ENCODE measurements at places on chromosomes 5 and 9. TPM values are rescaled to one million over a fixed set of nuclear protein-coding genes. Genes with fewer than 3 reads are reported as not detected.

- no peak for DNase-seq
These were observed 18.4 kb upstream of the RARS1 start for GRCh38 chr5:168467755-168468330.

DNA sequence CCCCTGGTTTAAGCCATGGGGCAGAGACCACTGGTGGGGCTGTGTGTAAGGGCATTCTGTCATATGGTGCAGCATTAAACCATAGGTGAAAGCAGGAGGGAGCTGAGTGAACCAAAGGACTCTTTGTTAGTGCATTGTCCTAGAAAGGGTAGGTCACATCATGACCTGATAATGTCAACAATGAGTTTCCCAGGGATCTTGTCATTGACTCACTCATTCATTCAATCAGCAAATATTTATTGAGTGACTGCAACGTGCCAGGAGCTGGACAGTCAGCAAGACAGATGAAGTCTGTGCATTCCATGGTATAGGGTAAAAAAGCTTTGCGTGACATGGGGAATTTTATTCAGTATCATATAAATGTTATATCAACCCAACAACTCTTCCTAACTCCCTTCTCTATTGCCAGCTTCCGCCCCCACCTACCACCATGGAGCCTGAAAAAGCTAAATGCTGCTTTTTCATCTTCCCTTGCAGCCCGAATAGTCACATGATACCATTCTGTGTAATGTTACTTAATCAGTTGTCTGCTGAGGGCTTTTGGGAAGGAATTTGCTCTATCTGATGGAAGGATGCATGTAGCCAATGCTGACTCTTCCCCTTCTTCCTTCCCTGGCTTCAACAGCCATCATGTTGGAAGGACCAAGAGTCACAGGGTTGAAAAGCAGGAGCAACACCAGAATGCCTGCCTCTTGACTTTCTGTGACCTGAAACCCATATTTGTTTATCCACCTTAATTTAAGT lies 11.5 kb upstream of the OTULINL start:
- peak; percentile 73 for DNase-seq

DNA sequence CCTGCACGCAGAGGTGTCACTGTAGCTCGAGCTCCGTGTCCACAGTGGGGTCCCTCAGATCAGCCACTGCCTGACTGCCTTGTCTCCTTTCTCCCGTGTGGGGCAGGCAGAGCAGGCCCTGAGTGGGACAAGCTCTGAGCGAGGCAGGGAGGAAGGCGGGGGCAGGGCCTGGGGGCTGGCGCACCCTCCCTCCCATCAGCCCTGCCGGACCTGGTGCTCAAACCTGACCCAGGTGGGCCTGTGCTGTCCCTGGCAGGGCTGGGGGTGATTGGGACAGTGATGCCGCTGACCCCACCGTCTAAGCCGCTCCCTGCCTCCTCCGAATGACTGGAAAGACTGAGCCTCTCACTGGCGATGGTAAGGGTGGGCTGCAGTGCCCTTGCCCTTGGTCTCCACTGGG lies 60.9 kb downstream of the KCNT1 start:
- no peak for DNase-seq

Gene PKD2L2
- total RNA-seq: 0.50 TPM

- no peak for DNase-seq
These were observed 359.3 kb downstream of the LRRC70 start for GRCh38 chr5:62937661-62938558.

Gene PDLIM4
- total RNA-seq: 35.8 TPM

DNA sequence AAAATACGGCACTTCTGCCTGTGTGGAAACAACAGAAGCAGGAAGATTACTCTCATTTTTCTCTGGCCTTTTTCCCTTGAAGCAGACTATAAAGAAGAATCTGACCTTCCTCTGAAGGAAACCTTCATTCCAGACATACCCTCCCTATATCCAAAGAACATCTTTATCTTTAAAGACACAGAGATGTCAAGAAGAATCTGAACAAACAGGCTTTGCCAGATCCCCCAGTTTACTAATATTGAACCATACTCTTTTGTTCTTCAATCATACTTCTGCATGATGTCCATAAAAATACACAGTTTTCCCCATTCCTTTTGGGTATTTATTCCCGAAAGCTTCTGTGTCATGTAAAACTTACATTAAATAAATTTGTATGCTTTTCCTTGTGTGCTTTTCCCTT lies 225.8 kb downstream of the MAT2B start:
- no peak for DNase-seq

Gene IL5
- not detected for total RNA-seq

Gene OR1L6
- not detected for total RNA-seq

Gene CD274
- total RNA-seq: 4.4 TPM

DNA sequence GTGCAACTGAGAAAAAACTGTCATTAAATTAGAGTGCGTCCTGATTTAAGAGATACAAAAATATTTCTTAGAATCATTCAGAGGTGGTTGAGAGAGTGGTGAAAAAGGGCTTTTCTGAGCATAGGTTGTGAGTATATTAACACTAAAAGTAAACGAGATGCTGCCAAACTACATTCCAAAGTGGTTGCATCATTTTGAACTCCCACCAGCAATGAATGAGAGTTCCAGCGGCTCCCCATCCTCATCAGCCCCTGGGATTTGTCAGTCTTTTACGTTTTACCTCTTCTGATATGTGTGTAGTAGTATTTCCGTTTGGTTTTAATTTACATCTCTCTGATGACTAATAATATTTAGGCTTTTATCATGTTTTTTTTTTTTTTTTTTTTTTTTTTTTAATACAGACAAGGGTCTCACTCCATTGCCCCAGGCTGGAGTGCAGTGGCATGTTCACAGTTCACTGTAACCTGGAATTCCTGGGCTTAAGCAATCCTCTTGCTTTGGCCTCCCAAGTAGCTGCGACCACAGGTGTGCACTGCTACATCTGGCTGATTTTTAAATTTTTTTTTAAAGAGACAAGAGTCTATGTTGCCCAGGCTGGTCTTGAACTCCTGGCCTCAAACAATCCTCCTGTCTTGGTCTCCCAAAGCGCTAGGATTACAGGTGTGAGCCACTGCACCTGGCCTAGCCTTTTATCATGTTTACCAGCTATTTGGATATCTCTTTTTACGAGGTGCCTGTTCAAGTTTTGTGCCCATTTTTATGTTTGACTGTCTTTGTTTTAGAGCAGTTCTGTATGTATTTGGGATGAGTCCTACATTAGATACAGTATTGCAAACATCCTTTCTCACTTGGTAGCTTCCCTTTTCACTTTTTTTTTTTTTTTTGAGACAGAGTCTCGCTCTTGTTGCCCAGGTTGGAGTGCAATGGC lies 17.0 kb downstream of the PRRT1B start:
- peak; percentile 77 for DNase-seq

DNA sequence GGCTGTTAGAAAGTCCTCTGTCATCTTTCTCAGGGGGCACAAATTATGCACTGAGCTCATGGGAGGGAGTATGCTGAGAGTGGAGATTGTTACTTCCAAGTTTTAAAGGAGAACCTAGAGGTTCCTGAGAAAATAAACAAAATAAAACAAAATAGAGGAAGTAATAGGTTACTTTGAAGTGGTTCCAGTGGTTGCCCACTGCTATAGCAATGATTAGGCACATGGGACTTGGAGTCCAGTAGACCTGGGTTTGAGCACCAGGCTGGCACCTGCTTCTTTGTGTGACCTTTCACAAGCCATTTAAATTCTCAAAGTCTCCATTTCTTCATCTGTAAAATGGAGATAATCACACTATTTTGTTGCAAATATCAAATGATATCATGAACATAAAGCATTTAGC lies 13.8 kb upstream of the CDC23 start:
- DNase-seq: no peak

Gene GGTA1
- not detected for total RNA-seq

Gene TMEM203
- 43.3 TPM for total RNA-seq

- DNase-seq: no peak
These were observed 46.9 kb downstream of the RASGRF2 start for GRCh38 chr5:81006947-81007636.

Gene SLC34A3
- total RNA-seq: 1.4 TPM

DNA sequence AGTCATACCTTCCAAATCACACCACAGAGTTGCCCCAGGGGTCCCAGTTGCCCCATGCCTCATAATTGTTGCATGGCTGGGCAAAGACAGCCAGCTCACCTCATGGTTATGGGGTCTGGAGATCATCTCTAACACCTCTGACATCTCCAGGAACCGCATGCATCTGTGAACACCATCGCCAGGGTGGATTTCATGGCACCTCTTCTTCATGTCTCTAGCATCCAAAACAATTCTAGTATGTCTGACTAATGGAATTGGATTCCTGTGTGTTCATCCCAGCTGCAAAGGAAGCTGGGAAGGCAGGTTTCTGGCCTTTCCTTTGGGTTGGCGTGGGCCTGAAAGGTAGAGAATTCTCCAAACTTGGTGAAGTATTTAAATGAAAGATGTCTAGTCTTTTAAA lies 122.3 kb upstream of the ABCA1 start:
- no peak for DNase-seq

Gene FST
- total RNA-seq: 0.63 TPM

DNA sequence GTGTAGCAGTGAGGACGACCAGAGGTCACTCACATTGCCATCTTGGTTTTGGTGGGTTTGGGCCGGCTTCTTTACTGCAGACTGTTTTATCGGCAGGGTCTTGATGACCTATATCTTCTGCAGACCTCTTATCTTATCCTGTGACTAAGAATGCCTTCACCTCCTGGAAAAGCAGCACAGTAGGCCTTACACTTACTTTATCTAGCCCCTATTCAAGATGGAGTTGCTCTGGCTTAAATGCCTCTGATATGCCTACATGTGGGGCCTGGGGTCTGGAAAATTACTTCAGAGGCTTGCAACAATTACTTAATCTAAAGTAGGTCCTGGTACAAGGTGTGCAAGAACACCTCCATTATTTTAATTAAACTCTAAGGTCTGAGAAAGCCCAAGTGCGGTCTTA lies 86.9 kb upstream of the IL12B start:
- no peak for DNase-seq

GRCh38 chr5:54390015-54390414 lies 65.5 kb upstream of the HSPB3 start:
- peak; percentile 53 for DNase-seq

GRCh38 chr5:126138281-126138931 lies 284.8 kb upstream of the GRAMD2B start:
- no peak for DNase-seq

- no peak for DNase-seq
These were observed 233.4 kb downstream of the DENND1A start for GRCh38 chr9:123696476-123696875.

GRCh38 chr9:96460470-96460869 lies 10.5 kb downstream of the HABP4 start:
- no peak for DNase-seq

DNA sequence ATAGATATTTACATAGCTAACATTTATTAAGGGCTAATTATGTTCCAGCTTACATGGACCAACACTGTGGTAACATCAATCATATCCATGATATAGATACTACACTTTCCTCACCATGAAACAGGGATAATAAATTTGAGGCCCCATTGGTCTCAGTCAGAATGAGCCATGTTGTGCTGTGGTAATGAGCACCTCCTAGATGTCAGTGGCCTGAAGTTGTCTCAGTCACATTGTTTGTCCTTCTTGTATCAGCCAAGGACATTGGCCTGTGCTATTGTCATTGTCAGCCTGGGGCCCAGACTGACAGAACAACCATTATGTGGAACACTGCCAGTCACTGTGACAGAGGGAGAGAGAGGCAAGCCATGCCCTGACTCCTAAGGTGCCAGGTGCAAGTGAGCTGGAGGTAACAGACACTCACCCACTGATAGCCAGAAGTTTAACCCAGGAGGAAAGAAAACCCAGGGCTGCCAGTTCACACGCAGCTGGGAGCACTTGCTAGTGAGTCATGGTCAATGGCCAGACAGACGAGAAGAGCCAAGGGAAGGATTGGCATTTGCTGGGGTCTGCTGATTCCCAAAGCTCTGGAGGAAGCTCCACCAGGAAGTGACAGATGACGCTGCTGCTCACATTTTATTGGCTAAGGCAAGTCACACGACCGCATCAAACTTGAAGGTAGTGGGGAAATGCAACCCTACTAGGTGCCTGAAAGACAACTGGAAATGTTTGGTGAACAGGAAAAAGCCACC lies 224.2 kb downstream of the MELK start:
- no peak for DNase-seq

DNA sequence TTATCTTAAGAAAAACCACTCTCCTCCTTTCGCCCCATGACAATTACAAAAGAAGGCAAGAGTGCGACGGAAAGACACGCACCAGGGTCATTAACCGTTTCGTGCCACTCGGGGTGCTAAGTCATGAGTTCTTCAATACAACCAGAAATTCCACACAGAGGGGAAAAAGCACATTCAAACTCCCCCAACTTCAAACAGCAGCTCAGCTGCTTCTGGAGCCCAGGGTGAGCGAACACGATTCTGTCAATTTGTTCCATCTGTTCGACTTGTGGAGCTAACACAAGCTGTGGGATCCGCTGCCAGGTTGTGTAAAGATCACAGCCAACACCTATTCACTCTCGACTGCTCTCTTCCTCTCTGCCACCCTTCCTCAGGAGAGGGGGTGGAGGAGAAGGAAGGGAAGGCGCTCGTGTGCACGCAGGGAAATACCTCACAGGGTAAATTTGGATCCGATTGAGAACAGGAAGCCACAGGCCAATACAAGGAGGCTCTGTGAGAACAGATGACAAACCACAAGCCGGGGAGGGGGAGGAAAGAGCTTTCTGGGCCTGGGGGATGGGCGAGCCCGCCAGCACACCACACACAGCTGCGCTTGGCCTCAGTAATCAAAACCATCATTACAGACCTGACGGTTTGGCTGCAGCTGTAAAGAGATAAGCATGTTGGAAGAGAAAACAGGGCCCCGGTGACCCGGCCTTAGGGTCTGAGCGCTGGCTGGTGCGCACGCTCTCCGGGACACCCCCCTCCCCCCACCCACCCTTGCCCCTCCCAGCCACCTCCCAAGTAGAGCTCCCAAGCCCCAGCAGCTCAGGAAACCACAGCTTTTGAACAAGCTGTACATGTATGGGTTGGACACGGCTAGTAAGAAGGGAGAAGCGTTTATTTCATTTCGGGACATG lies 54.3 kb downstream of the PTCH1 start:
- no peak for DNase-seq

DNA sequence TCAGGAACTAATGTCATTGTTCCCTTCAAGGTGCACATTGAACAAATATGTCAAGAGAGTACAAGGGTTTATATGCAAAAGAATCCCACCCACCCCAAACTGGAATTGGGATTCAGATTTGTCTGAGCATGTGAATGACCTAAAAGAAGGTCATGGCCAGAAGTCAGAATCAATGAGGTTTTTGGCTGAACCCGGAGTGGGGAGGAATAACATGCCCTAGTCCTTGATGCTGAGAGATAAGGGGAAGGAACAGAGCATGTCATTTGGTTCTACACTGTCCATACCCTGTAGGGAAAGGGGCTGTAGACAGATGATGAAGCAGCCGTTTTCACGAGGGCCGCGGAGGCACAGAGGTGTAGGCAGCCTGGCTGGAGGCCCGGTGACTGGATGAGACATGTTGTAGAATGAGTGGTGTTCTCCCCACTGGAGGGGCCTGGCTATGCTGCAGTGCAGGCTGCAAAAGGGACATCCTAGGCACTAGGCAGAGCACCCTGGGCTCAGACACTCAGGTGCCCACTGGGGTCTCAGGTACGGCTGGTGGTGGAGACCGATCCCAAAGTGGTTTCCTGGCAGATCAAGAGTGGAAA lies 65.9 kb downstream of the ZFAND5 start:
- DNase-seq: no peak

Gene MCC
- total RNA-seq: 2.5 TPM
